ENCODE measurements at places on chromosomes 5 and 9.

GRCh38 chr5:10434392-10434791 is 7.3 kb upstream of the ROPN1L start:
- DNase-seq = no peak

DNA sequence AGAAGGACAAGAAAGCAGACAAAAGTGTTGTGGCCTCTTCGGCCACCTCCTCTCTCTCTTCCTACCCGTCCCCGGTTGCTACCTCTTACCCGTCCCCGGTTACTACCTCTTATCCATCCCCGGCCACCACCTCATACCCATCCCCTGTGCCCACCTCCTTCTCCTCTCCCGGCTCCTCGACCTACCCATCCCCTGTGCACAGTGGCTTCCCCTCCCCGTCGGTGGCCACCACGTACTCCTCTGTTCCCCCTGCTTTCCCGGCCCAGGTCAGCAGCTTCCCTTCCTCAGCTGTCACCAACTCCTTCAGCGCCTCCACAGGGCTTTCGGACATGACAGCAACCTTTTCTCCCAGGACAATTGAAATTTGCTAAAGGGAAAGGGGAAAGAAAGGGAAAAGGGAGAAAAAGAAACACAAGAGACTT is 2.4 kb downstream of the EGR1 start:
- DNase-seq = no peak

GRCh38 chr5:59587489-59588337 is 305.8 kb downstream of the PDE4D start:
- no peak for DNase-seq

DNA sequence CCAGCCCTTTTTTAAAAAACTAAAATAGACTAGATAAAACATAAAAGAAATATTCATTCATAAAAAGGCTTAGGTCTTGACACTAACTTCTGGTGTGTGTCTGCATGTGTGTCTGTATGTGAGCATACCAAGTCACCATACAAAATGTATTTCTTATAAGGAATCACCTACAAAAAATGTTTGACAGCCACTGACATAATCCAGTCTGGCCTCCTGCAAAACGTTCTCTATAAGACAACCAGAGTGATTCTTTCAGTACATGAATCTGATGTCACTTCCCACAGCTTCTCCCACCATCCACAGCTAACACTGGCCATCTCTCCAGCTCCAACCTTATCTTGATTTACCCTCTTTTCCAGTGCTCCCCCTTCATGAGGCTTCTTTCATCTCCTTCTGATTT is 192.3 kb downstream of the TLE1 start:
- no peak for DNase-seq

- DNase-seq = no peak
These were observed 3.2 kb downstream of the MROH2B start for GRCh38 chr5:41067714-41068568.

GRCh38 chr9:277601-278295 is 63.1 kb downstream of the DOCK8 start:
- no peak for DNase-seq
